ENCODE measurements at places on chromosomes 13 and 19.
A peak's percentile ranks its signal among the peaks of the same experiment; 100 is the strongest.

- no peak for DNase-seq
Measured at GRCh38 chr13:36639610-36640009, 34.2 kb upstream of the SERTM1 start.

- DNase-seq: no peak
Measured at GRCh38 chr19:28296506-28296905, 916.4 kb downstream of the UQCRFS1 start.

DNA sequence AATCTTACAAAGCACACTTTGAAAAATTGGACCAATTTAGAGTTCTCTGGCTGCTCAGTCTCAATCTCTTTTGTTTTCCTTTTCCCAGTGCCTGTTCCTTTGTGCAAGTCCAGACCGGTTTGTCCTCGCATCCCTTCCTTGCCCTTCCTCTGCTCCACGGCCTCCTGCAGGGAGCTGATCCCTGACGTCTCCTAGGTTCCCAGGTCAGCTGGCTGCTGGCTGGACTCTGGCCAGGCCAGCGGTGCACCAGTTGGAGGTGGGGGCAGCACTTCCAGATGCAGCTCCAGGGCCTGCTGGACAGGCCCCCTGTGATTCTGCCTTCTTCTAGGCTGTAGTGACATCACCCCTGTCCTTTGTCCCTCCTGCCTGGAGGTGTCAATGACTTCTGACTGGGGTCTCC, 44.0 kb upstream of the KPNA3 start:
- no peak for DNase-seq

DNA sequence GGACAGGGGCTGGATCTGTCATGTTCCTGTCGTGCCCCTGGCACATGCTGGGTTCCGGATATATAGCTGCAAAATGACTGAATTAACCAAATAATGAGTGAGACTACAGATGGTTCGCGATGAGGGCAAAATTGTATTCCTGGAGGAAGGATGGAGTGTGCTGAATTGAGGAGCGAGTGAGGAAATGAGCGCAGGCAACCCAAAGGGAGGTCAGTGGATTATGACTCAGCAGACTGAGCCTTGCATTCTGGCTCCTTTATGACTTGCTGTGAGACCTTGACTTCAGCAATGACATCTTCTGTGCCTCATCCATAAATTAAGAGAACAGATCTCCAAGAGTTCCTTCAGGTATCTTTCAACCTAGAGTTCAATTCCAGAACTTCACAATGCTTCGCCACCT, 115.0 kb upstream of the CLDN10 start:
- DNase-seq: no peak

GRCh38 chr19:19591133-19591825, 27.2 kb downstream of the PBX4 start:
- DNase-seq: peak; percentile 69

GRCh38 chr13:60121337-60121687, 42.4 kb downstream of the DIAPH3 start:
- no peak for DNase-seq

- no peak for DNase-seq
Measured at GRCh38 chr13:42652642-42653415, 78.9 kb downstream of the TNFSF11 start.

DNA sequence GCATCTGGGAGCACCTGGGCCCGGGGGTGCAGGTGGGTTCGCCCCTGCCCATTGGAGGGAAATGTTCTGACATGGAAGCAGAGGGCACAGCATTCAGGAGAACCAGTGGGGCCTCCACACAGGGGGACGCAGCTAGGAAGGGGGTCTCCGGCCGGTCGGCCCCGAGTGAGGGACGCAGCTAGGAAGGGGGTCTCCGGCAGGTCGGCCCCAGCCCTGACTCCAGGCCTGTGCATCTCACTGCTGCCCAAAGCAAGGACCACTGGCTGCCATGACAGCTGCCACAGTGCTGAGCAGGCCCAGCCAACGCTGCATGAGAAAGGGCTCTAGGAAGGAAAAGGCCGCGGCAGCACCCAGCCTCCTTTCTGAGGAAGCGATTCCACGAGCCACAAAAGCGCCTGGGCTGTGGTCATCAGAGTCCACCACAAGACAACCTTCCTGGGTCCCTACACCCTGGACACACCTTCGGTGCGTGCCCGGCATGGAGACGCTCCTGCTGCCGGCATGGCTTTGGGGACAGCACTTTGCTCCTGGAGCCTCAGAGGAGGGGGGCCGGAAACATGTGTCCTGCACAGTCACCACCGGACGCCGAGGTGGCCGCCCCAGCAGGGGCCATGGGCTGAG, 9.7 kb downstream of the RASA3 start:
- DNase-seq: no peak

GRCh38 chr13:43227721-43228120, 204.3 kb downstream of the DNAJC15 start:
- DNase-seq: no peak

GRCh38 chr13:88840085-88840484, 1168.9 kb downstream of the SLITRK5 start:
- no peak for DNase-seq

DNA sequence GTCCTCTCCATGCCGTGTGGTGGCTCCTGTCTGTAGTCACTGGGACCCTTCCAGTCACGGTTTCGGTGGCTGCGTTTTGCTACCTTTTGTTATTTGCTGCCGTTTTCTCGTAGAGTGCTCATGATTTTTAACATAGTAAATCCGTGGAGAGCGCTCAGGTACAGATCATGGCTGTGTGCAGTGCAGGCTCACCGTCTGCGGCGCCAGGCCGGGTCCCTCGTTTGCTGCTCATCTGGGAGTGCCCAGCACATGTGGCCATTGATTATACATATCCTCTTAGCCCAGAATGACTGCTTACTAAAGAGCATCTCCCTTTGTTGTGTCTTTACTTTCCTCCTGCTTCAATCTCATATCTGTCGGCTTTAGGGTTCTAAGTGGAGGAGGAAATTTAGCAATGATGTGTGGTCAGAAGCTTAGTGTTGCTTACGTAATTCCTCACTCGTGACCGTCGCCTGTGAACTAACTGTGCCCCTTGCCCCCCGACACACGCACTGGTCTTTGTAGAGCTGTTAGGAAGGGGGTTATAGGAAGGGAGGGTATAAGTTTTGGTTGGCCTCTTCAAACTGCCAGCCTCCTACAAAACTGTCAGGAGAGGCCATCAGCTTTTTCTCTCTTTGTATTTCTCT, 31.8 kb downstream of the TFDP1 start:
- DNase-seq: no peak

GRCh38 chr13:43850873-43851272, 28.7 kb downstream of the CCDC122 start:
- DNase-seq: no peak

GRCh38 chr13:76723551-76724232, 162.5 kb downstream of the KCTD12 start:
- DNase-seq: no peak

DNA sequence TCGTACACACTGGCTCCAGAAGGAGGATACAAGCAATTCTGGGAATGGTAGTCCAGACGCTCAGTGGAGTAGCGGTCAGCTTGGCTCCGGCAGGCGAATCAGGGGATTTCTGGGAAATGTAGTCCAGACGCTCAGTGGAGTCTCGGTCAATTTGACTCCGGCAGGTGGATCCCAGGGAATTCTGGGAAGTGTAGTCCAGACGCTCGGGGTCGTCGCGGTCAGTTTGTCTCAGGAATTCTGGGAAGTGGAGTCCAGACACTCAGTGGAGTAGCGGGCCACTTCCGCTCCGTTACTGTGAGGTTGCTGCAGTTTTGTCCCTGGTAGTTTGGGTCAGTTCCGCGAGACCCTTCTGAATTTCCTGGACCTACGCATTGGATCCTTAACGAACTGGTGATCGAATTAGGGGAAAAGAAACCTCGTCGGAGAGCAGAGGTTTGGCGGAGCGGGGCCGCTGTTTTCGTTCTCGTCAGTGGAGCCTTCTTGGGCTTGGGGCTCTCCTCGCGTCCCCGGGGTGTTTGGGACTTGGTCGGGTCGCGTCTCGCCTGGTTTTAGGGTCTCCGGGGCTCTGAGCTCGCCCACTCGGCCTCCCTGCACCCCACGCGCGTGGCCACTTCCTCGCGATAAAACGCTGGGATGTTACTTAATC, at the start of gene ZNF225:
Gene ZNF225, plus strand, starts transcription at position 262 of the 646 bp plus-strand sequence. CDS start 2,429 bp downstream, outside the sequence.
- DNase-seq: peak; percentile 84

DNA sequence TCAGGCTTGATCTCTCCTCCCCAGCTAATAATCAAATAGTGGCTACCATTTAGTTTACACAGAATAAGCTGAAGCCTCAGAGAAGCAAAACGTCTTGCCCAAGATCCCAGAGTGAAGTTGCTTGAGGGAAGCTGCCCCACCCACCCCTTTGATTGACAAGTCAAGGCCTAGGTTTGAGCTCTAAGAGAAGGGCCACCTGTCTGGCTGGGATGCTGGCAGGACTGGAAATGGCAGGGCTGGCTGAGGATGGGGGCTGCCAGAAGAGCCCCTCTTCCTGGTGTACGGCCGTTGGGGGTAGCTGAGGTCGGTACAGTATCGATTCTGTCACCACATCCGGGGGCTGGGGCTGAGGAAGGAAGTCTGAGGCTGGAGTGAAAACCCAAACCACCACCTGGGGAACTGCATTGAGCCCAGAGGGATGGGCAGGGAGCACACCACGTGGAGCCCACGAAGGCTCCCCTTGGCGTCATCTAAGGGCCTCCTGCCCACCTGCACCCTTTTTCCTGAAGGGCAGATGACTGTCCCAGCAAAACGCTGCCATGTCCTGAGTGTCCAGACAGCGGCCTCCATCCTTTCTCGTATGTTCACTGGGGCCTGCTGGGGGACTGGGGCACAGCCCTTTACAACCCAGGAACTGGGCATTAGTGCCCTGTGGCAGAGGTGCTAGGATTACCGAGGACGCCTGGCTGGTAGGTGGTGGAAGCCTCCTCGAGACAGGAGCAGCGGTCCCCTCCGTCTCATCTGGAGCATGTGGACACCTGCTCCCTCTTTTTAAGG, 1.4 kb upstream of the PRKD2 start:
- peak; percentile 71 for DNase-seq

DNA sequence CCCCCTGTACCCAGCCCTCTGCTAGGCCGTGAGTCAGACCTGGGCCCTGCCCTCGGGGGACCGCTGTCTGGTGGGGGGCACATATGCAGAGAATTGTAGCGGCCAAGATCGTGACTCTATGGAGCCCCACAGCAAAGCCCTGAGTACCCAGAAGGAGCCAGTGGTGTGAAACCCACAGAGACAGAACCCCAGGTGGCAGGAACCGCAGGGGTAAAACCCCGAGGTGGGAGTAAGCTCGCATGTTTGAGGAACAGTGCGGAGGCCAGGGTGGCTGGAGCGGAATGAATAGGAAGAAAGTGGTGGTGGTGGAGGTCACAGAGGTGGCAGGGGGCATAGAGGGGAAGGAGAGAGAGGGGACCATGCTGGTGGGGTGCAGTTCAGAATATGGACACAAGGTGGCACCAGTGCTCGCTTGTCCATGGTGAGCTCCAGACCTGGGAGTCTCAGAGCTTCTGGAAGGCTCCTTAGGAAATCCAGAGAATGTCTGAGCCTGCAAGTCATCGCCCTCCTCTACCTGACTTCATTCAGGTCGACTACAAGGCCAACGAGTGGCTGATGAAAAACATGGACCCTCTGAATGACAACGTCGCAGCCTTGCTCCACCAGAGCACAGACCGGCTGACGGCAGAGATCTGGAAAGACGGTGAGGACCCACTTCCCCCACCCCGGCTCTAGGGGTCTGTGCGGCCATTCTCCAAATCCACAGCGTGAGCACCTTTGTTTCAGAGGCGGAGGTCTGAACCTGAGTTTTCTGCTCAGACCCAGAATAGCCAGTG, 48.9 kb downstream of the MYH14 start:
- peak; percentile 21 for DNase-seq

DNA sequence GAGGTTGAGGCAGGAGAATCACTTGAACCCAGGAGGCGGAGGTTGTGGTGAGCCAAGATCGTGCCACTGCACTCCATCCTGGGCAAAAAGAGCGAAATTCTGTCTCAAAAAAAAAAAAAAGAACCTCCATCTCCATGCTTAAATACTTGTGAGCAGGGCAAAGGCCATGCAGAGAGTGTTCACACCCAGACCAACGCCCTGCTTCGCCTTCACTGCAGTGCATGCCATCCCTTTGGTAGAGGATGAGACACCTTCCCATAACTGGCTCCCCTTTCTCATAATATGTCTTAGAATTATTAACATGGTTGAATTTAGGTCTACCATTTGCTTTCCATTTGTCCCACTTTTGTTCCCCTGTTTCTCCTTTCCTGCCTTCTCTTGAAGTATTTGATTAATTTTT, 15.4 kb downstream of the BBC3 start:
- no peak for DNase-seq

GRCh38 chr19:16355293-16356043, 30.8 kb downstream of the KLF2 start:
- no peak for DNase-seq

- no peak for DNase-seq
Measured at GRCh38 chr13:44398606-44399005, 25.0 kb downstream of the SERP2 start.

DNA sequence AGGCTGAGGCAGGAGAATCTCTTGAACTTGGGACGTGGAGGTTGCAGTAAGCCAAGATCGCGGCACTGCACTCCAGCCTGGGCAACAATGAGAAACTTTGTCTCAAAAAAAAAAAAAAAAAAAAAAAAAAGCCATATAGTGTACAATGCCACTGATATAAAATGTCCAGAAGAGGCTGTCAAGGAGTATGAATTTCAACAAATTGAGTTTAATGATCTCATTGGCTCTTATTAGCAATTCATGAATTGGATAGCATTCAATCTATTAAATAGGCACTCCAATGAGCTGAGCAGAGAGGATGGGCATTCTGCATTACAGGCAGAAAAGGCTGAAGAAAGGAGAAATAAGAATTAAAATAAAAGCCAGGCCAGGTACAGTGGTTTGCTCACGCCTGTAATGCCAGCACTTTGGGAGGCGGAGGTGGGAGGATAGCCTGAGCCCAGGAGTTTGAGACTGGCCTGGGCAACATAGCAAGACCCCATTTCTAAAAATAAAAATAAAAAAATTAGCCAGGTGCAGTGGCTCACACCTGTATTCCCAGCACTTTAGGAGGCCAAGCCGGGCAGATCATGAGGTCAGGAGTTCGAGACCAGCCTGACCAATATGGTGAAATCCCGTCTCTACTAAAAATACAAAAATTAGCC, 757 bp upstream of the LMNB2 start:
- DNase-seq: no peak

DNA sequence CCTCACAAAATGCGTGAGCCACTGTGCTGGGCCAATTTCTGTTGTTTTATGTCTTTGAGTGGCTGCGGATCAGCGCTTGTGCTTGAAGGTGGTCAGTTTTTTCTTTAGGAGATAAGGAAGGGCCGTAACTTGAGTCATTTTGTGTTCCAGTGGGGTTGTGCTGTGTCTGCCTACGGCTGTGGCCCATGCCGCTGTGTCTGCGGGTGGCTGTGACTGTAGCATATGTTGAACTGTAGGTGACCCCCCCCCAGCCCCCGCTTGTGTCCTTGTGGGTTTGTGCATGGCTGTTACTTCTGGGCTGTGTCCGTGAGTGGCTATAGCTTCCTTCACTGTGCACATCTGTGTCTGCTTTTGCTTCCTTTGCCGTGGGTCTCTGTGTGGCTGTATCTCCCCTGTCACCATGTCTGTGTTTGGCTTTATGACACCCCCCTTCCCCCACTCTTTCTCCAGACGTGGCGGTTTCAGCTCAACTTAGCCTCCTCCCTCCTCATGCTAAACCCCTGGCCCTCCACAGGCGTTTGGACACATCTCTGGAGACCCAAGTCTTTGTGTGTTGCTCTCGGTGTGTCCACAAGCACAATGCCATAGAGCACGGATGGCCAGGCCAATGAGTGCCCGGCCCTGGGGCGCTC, 675 bp downstream of the PPP1R14A start:
- DNase-seq: no peak
